Right cardiac atrium (tissue), 5 donors: ENCODE measurements at places on chromosomes 12 and 14.

GRCh38 chr12:29794862-29795261 is 11.1 kb upstream of the TMTC1 start:
- no peak for DNase-seq

DNA sequence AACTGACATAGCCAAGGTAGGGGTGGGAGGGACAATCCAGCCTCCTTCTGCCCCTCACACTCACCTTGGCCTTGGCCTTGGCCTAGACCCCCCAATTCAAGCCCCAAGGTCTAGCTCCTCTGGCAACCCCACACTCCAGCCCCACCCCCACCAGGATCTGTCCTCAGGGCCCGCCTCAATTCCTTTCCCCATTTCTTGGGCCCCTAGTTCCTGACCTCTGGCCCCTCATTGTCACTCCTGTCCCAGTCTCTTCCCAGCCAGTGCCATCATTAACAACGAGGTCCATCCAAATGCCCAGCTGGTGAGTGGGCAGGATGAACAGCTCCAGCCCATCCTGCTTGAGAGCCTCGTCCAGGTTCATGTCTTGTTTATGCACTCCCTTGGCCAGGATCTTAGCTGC is 6.8 kb upstream of the GDF11 start:
- DNase-seq = no peak

DNA sequence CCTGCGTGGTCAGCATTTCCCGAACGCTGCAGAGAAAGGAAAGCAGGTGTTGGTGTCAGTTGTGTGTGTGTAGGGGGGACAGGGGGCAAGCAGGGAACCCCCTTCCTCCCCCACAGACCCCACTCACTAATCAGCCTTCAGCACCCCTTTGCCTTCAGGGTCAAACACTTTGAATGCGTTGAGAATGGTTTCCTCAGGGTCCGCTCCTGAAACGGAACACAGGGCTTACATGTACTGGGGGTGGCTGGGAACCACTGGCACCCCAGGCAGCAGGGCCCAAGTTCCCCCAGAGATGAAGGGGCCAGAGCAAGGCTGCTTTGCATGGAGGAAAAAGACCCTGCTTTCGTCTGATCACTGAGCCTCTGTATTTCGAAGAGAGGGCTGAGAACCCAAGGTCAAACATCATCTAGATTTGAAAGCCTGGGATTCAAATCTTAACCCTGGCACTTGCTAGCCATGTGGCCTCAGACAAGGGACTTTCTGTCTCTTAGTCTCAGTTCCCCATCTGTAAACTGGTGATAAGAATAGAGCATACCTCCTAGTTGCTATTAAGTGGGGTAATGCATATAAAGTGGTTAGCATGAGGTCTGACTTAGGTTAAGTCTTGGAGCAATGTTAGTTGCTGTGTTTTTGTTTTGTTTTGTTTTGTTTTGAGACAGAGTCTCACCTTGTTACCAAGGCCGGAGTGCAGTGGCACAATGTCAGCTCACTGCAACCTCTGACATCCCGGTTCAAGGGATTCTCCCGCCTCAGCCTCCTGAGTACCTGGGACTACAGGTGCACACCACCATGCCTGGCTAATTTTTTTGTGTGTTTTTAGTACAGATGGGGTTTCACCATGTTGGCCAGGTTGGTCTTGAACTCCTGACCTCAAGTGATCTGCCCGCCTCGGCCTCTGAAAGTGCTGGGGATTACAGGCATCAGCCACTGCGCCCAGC is 7.0 kb downstream of the MYL2 start:
- no peak for DNase-seq

GRCh38 chr14:61372379-61372778 is 51.0 kb downstream of the PRKCH start:
- DNase-seq = no peak

GRCh38 chr12:49403971-49404450 is 36.7 kb downstream of the SPATS2 start:
- DNase-seq = no peak

- no peak for DNase-seq
Observed at GRCh38 chr14:53516261-53516774, 363.2 kb upstream of the DDHD1 start.

DNA sequence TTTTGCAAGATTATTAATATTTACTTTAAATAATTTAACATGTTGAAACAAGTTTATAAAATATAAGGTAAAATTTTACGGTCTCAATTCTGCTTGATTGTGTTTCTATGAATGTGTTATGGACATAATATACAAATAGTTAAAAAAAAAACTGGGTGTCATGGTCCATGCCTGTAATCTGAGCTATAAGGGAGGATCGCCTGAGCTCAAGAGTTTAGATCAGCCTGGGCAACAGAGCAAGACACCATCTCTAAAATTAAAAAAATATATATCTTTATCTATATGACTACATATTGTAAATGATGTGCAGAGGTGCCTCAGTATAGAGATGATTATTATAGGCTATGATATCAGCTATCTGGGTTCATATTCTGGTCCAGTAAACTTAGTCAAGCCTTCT is 9.9 kb downstream of the PAPOLA start:
- no peak for DNase-seq

GRCh38 chr14:93709249-93709648 is 79.0 kb downstream of the PRIMA1 start:
- no peak for DNase-seq

- DNase-seq = no peak
Observed at GRCh38 chr12:59115526-59115925, 195.2 kb upstream of the LRIG3 start.

- DNase-seq = no peak
Observed at GRCh38 chr12:115542656-115543055, 734.8 kb downstream of the MED13L start.

DNA sequence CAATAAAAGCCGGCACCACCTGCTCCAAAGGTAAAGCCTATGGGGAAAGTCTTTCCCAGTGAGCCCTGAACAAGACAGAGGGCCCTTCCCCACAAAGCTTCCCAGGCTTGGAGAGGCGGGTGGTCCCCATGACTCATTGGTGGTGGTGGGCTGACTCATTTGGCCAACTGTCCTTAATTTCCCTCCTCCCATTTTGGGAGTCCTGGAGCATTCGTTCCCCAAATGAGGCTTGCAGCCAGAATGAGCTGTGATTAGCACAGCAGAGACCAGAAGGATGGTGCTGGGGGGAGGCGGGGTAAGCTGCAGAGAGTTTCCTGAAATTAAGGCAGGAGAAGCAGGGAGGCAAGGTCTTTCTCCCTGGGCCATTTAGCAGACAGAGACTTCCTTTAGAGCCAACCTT is 241.7 kb downstream of the DPF3 start:
- DNase-seq = no peak

GRCh38 chr12:58812214-58812613 is 108.1 kb downstream of the LRIG3 start:
- DNase-seq = no peak

DNA sequence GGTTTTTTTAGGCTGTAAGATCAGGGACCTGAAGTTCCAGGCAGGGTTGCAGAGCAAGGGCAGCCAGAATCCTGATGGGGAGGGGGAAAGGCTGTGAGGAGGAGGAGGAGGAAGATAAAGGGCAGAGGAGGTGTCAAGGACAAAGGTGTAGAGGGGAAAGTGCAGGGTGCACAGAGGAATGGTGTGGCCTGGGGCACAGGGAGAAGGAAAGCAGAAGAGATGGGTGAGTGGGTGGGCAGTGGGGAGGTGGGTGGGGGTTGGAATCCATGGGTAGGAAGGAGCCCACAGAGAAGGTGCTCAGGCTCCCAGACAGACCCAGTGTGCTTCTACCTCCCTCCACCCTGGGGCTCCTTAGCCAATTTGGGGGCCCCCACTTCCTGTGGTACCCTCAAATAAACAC is 11.2 kb downstream of the TRPV4 start:
- DNase-seq = no peak

DNA sequence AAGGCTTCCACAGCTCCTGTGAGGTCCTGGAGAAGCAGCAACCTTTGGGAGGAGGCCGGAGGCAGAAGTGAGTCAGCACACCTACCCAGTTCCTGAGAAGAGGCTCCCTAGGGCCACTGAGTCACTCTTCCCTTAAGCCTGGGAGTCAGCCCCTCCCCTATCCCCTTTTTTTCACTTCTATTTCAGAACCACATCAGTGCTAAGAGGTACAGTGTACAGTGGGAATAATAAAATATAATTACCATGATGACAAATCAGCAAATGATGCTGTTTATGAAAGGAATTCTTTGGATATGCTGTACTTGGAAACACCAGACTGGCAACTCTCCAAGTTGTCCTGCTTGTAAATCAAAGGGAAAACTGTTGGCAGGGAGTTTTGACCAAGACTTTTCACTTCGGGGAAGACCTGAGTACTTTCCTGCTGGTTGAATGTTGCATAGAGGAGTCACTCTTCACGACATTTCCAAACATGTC is 7.8 kb upstream of the TBPL2 start:
- DNase-seq = no peak

GRCh38 chr14:54698966-54699530 is 132.1 kb downstream of the SAMD4A start:
- DNase-seq = peak; percentile 76

GRCh38 chr12:22881878-22882385 is 257.0 kb downstream of the ETNK1 start:
- DNase-seq = no peak
